Ecto neural progenitor cell (in vitro differentiated cells): ENCODE measurements at places on chromosomes 12 and 14.

DNA sequence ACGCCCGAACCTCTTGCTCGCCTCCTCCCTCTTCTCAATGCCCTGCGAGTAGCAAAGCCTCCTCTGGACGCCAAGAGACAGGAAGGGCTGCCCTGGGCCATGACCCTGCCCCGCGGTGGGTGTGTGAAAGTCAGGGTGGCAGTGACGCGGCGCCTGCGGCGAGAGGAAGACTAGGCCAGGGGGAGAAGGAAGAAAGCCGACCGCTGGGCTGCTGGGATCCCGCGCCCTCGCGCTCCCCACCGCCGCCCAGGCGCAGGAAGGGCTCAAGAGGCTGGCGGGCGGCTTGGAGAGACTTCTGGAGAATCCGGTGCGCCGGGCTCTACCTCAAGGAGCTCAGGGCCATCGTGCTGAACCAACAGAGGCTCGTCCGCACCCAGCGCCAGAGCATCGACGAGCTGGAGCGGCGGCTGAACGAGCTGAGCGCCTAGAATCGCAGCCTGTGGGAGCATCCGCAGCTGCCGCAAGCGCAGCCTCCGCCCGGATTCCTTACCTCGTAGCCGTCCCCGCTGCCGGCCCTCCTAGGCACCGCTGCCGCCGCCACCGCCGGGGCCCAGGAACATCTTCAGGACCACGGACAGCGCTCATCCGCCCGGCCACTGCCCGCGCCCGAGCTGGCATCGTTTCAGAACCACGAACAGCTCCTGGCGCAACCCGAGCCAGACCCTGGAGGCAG is 105.0 kb upstream of the PRB2 start:
- peak; percentile 99 for DNase-seq

GRCh38 chr12:124231980-124232653 is 62.8 kb upstream of the RFLNA start:
- DNase-seq = no peak

- DNase-seq = no peak
Observed at GRCh38 chr14:49546766-49547165, 39.4 kb downstream of the RPS29 start.

- DNase-seq = peak; percentile 71
Observed at GRCh38 chr12:13661005-13661887, 320.2 kb downstream of the GRIN2B start.

DNA sequence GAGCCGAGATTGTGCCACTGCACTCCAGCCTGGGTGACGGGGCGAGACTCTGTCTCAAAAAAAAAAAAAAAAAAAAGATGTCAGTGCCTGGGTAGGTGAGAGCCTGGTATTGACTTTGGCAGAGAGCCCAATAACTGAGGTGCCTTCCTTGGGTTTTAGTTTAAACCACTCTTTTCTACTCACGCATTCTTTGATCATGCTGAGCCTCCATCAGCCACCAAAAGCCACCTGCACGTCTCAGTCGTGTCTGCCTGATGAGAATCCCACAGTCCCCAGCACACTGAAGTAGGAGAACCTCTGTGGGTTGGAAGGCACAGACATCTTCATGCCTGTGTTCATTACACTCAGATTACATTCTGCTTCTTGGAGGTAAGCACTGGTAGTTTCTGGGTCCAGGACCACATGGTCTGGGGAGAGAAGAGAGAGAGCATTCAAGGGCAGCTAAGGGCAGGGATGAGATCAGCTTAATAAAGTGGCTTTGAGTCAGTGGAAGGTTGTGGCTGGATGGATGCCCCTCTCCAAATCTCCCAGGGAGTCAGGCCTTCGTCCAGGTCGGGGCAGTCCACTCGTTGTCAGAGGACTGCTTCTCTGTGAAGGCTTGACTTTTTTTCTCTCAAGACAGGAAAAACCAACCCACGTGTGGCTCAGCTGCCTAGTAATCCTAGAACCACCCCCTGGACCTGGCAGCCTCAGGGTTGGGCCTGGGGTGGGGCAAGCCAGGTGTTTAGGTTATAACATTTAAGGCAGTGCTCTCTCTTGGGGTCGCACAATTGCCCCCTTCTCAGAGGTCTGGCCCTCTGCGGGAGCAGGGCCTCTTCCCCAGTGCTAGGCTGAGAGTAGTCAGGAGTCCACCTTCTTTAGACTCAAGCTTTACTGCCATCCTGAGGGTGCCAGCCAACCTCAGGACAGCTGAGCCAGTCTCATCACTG is 32.6 kb upstream of the MAX start:
- no peak for DNase-seq

DNA sequence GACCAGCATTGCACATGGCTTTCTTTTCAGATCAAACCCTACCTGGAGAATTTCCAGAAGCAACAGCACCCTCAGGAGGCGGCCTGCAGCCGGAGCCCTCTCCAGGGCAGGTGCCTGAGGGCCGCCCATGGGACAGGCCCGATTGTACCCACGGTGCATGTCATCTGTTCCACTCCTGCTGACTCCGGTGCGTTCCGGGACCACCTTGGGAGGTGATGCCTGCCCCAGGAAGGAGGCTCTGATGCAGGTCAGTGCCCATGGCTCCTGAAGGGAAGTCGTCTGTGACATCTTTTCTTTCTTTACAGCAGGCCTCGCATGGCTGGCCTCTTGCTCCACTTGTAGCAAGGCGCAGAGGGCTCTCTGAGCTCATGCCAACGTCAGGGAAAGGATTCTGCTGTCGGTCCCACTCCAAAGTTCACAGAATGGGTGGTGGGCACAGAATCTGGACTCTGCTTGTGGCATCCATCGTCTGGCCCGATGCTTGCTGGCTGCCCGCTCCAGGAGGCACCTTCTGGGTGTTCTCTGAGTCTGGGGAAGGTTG is 160.7 kb upstream of the RTL1 start:
- DNase-seq = no peak

DNA sequence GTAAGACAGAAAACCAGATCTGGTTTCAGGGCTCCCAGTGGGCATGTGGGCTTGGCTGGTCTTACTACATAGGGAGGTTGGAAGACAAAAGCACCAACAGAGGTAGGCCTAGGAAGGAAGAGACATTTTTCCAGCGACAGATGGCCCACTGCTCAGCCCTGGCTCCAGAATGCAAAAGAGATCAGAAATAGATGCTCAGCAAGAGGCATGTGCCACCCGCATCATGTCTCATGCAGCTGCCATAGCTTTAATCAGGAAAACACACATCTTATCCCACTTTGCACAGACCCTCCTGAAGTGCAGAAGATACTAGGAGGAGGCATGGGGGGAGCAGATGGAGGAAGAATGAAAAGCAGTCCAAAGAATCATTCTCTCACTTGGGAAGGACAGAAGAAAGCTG is 25.3 kb downstream of the VASH1 start:
- DNase-seq = no peak

GRCh38 chr12:25866586-25867378 is 91.7 kb upstream of the RASSF8 start:
- DNase-seq = peak; percentile 61

DNA sequence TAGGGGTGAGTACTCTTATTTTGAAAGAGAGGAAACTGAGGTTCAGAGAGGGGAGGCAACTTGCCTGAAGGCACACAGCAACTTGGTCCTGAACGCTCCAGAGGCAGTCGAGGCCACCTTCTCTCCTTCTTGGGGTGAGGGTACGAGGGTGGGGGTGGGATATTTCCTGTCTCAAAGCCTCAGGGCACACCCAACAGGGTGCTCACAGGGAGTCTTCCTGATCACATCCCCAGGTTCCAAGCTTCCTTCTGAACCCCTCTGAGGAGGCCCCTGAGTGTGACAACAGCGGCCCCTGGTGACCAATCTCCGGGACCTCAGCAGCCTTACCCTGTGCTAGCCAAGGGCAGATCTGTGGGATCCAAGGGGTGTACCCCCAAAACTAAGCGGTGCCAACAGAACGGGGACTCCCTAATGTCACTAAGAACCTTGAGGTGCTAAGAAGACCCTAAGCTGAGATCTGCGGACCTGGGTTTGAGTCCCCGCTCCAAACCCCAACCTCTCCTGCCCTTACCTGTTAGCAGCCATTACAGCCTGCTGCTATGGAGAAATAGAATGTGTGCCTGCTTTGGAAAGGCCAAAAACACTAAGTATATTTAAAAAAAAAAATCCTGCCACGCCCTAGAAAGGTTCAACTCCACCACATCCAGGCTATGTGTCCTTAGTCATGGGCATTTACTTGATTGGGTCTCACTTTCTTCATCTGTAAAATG is 57.9 kb downstream of the TRPV4 start:
- peak; percentile 90 for DNase-seq

GRCh38 chr12:16972923-16973770 is 367.2 kb upstream of the LMO3 start:
- no peak for DNase-seq

DNA sequence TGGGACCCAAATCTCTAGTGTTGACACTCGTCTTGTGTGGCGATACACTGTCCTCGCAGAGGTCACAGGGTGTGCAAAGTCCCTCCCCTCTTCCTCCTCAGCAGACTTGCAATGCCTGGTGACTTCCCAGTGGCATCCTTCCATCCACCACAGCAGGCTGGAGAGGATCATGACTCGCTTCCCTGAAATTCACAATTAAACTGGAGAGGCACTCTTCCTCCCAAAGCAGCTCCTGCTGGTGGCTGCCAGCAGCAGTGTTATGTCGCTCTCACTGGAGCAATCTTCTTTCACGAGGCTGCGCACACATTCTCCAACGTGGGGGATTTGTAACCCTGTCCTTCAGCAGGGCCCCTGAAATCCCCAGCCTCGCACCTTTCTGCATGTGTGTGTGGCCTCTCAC is 145.2 kb upstream of the TMCC3 start:
- DNase-seq = no peak
